Stimulated activated CD8-positive, alpha-beta memory T cell treated with anti-CD3 and anti-CD28 coated beads, Interleukin-4, amount 100 ng/mL, for 1 hour (primary cell): ENCODE measurements at places on chromosomes 6 and 20.

DNA sequence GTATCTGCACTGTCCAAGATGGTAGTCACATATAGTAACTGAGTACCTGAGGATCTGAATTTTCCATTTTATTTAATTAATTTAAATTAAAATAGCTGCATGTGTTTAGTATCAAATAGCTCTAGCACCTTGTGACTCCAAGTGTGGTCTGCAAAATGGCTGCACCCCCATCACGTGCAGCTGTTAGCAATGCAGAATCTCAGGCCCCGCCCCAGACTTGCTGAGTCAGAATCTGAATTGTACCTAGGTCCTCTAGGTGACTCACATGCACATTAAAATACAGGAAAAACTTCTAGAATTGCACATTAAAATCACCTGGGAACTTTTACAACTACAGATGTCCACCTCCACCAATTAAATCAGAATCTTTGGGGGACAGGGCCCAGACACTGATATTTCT is 19.2 kb upstream of the FAM83C start:
- no peak for DNase-seq

DNA sequence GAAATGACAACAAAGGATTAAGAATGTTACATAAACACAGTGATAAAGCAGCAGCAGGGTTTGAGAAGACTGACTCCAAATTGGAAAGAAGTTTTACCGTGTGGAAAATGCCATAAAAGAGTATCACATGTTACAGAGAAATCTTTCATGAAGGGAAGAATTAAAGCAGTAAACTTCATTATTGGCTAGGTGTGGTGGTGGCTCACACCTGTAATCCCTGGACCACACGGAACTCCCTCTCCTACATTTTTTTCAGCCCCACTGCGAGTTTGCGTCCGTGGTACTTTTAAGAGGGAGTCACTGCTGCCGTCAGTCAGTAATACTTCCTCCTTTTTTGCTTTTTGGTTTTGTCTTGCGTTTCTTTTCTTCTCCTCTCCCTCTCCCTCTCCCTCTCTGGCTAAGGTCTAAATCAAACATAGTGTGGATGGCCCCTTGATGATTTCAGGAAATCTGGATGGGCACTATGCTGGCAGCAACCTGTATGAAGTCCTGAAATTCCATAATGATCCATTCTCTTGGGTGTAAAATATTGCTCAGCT is 112.3 kb downstream of the MAN1A1 start:
- no peak for DNase-seq

- DNase-seq: no peak
Measured at GRCh38 chr6:35360349-35361138, 18.2 kb downstream of the PPARD start.

- no peak for DNase-seq
Measured at GRCh38 chr20:59253325-59253724, 47.1 kb upstream of the EDN3 start.

- no peak for DNase-seq
Measured at GRCh38 chr6:14828201-14828611, 417.7 kb upstream of the JARID2 start.

DNA sequence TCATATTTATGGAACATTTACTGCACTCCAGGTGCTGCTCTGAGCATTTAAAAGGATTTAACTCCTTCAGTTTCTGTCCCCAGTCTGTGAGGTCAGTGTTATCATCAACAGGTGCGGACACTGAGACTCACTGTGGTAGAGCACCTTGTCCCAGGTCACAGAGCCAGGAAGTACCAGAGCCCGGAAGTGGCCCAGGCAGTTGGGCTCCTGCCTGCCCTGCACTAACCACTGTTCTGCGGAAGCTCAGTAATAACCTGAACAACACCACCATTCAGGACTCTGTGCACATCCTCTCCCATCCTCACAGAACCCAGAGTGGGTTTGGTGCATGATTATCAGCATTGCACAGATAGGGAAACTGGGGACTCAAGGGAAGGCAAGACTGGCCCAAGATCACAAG is 16.8 kb upstream of the SIRPG start:
- no peak for DNase-seq

GRCh38 chr20:46307139-46307998 is 929 bp downstream of the CDH22 start:
- DNase-seq: peak; percentile 41

DNA sequence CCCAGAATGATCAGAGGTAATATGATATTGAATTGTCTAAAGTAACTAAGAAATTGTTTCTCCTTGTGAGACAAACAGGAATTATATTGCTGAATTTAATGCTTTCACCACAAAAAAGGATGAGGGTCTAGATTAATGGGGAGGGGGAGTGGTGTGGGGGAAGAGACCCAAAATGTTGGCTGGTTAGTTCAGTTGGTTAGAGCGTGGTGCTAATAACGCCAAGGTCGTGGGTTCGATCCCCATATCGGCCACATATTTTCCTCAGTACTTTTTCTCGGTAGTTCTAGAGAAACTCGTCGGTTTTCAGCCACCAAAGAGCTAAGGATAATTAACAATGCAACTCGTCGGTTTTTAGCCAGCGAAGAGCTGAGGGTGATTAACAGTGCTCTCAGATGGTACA is 26.3 kb downstream of the PRSS16 start:
- no peak for DNase-seq

DNA sequence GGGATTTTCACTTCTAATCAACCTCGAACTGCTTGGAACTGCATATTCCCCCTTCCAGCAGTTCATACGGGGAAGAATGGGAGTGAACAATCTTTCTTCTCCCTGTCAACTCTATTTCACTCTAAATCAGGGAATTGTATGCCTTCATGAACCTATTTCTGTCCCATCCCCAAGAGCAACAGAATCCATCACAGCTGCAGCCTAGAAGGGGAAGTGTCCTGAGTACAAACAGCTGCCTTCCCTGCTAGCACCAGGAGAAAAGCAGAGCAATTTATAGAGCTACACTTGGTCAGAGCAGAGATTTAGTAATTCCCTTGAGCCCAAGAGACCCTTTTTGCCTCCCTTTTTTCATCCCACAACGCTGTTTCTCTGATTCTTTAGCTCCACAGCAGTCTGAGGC is 208.4 kb downstream of the ADGRG6 start:
- DNase-seq: no peak

DNA sequence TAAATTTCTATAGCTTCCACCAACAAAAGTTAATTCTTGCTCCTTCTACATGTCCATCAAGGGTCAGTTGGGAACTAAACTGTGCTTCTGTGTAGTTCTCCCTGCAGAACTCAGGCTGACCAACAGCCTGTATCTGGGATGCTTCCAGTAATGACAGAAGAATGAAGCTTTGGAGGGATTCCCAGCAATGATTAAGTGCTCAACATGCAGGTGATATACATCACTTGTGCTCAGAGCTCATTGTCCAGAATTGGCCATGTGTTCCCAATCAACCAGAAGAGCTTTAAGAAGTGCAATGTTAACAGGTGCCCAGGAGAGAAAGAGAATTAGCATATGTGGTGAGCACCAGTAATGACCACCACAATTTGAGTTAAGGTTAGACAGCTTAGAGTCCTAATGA is 37.4 kb upstream of the SNRPB2 start:
- no peak for DNase-seq

GRCh38 chr6:168319279-168320111 is at the start of gene DACT2:
TSS of gene DACT2 (minus strand) at chr6:168319777. CDS start at chr6:168319633, 144 bp downstream.
- no peak for DNase-seq

DNA sequence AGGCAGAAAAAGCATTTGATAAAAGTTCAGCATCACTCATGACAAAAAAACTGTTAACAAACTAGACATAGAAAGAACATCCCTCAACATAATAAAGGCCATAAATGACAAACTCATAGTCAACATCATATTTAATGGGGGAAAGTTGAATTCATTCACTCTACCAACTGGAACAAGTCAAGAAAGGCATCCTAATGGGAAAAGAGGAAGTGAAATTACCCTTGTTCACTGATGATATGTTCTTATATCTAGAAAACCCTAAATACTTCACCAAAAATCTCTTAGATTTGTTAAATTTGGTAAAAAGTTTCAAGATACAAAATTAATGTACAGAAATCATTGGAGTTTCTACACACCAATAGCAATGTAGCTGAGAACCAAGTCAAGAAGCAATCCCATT is 48.9 kb downstream of the GGTLC1 start:
- DNase-seq: no peak

DNA sequence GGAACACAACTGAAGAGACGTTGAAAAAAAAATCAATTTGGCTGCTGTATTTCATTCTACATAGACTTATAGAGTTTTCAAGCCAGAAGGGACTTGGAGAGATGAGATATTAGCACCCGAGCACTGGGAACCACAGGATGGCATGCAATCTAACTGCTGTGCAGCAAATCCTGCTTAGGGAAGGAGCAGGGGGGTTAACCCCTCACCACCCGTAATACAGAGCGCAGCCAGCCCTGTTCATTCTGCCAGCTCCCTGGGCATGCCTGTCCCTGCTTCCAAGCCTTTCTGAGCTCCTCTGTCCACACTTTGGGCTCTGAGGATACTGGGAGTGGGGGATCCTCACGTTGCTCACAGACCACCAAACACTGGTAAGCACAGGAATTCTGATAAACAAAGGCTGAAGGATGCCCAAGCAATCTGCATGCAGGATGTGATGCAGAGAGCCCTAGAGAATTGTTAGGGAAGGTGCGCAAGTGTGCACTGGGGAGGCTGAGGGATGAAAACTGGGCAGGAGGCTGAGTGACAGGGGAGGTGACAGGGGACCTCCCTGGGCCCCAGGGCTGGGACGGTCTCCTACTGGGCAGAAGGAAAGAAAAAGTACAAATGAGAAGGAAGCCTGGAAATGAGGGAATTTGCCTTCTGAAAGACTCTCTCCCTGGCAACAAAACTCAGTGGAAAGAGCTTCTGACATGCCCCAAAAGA is 34.0 kb downstream of the CPNE5 start:
- DNase-seq: no peak

DNA sequence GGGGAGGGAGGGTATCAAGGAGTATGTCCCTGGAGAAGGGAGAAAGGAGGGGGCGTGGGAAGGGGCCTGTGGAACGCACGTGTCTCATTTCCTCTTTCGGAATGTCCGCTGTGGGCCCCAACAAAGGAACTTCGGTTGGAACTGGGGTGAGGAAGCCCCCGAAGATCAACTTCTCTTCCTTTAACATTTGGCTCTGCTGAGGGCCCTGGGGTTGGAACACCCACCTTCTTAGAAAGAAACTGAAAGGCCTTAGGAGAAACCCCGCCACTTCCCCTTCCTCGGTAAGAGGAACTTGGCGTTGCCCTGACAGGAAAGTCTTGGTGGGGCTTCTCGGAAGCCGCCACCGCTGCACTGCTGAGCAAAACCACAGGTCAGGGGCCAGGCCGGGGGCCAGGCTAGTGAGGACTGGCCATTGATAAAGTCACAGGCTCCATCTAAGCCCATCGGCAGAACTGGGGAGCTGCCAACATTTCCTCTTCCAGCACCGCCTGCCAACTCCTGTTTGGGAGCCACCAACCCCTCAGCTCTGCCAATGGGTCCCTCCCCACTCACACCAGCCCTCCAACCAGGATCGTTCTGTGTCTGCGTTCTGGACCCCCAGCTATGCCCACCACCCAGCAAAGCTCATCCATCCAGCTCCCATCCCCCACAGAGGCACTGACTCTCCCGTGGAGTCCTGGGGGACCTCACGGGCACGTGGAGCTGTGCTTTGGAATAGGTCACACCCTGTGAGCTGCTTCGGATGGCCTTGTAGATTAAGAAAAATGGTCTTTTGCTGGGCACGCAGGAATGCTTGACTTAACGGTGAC is 44.8 kb downstream of the FGD2 start:
- no peak for DNase-seq

- DNase-seq: no peak
Measured at GRCh38 chr20:50338479-50339391, 148.1 kb downstream of the CEBPB start.

DNA sequence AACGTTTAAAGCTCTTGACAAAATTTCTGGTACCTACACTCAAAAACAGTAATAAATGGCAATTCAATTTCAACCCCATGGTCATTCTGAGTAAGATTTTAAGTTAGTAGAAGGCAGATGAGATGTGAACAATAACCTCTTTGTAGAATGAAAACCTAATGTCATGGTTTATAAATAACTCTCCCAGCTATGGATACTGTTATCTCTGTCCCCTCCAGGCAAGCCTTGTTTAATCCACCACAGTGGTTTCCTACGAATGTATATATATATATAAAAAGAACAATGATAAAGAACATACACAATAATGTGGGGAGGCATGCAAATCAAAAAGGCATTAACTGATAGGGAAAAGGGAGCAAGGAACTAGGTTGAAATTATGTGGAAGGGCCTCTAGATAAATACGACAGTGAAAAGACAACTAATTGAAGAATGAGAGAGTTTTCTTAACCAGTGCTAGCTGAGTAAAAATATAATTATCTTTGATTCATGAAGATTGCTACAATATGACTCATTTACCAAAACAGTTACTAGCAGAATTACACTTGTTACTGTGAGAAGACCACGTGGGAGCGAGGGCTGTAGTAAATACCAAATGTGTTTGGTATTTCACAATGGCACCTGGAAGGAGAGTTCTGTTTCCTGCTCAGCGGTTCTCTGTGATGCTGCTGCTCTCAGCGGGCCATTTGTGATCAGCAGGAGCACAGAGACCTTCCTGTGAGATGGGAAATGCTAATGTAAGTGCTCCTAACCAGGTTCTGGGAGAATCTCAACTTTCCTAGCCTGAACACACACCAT is 173.7 kb downstream of the MBOAT1 start:
- no peak for DNase-seq

DNA sequence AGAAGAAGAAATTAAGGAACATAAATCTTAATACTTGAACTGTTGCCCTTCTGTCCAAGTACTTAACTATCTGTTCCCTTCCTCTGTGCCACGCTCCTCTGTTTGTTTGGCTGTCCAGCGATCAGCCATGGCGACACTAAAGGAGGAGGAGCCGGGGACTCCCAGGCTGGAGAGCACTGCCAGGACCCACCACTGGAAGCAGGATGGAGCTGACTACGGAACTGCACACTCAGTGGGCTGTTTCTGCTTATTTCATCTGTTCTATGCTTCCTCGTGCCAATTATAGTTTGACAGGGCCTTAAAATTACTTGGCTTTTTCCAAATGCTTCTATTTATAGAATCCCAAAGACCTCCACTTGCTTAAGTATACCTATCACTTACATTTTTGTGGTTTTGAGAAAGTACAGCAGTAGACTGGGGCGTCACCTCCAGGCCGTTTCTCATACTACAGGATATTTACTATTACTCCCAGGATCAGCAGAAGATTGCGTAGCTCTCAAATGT is 17.1 kb downstream of the IRF4 start:
- no peak for DNase-seq

- peak; percentile 38 for DNase-seq
Measured at GRCh38 chr6:12060780-12061609, 48.9 kb downstream of the HIVEP1 start.
